ENCODE measurements at places on chromosomes 6 and 20.

GRCh38 chr6:4800662-4801061, 24.5 kb downstream of the CDYL start:
- no peak for DNase-seq

DNA sequence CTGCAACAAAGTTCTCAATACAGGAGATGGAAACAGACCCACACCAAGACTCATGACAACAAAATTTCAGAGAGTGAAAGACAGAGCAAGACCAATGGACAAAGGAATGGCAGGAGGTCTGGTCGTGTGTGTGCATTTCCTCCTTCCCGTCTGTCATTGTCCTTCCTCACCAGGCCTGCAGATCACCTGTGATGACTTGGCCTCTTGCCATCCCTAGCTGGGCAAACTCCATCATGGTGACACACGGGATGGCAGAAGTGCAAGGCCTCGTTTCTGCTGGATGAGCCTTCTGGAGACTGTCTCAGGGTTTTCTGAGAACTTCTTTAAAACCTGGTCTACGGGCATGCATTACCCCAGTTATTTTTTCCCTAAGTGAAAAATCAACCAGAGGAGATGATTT, 49.2 kb downstream of the RPP21 start:
- DNase-seq = no peak

GRCh38 chr6:88124925-88125557, 41.1 kb downstream of the CNR1 start:
- no peak for DNase-seq

DNA sequence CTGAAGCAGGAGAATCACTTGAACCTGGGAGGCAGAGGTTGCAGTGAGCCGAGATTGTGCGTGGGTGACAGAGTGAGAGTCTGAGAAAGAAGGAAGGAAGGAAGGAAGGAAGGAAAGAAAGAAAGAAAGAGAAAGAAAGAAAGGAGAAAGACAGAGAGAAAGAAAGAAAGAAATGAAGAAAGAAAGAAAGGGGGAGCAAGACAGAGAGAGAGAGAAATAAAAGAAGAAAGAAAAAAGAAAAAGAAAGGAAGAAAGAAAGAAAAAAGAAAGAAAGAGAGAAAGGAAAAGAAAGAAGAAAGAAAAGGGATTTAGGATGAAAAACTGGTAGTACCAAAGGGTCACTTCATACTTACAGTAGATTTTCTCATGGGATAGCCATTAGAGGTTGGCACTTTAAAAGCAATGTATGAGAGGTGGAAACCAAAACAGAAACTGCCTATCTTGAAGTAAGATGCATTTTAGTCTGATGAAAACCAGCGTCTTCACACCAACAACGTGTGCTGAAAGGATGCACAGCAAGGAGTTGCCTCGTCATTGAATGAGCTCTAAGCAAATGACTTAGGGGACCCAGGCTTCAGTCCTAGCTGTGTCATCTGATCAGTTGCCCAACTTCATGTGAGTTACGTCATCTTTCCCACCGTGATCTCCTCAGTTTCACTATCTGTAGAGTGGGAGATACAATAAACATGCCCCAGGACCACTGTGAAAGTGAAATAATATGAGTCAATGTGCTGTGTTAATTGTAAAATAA, 133.9 kb upstream of the NEDD9 start:
- DNase-seq = no peak

DNA sequence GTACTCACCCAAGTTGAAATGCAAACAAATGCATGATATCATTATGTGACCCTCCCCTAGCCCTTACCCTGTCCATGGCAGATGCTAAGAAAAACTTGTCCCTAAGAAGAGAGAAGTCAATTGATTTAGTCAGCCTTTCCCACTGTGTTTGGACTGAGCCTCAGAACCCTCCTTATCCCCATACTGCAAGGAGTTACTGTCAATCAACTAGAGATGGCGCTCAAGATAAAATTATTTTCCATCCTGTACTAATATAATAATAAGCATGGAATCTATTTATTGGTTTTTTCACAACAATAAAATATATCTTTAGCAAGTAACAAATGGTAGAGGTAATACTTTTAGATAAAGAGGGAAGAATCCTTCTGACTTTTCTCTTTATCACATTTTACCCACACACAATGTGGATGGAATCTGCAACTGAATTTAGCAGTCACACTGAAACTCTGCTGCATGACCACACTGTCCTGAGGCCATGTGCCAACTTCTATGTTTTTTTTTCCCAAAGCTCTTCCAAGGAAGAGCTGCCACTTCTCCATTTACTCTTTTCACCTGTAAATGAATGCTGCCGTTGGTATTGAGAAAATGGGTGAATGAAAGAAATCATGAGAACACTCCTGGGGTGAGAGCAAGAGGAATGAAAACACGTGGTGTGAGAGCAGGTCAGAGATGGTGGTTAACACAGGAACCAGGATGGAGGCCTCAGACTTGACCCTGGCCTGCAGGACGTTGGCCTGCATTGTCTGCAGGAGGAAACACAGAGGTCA, 10.5 kb downstream of the NT5E start:
- no peak for DNase-seq

- no peak for DNase-seq
Measured at GRCh38 chr6:76790045-76790796, 673.1 kb downstream of the HTR1B start.

DNA sequence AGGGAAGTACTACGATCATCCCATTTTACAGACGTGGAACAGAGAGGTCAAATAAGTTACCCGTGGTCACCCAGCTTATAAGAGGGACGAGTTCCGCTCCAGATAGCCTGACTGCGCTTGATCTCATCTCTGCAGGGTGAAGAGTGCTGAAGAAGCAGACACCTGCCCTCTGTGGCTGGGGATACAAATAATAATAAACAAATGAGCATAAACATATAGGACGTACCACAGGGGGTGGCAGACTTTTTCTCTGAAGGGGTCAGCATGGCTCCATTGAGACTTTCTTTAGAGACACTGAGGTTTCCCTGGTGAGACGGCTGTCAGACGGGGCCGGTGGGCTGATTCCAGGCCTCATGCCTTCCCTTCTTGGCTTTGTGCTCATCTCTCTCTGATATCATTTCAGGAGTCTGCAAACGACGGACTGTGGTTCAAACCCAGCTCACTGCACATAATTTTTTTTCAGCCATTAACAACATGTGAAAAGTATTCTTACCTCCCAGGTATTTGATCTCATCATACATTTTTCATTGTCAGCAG, 47.1 kb downstream of the IRF4 start:
- DNase-seq = no peak

DNA sequence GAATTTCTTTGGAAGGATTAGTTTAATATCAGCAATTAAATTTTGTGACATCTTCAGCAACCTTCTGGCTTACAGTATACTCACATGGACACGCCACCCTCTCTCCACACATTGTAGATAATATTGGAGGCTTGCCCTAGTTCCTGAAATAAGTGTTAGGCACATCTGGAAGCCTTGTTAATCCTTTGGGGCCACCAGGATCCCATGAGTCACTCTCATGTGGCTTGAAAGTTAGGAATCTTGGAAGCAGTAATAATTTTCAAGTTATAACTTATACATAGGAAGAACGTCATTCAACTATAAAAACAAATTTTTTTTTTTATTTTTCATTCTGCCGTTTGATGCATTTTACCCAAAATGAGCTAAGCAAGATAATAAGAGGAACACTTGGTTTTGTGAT, 20.5 kb downstream of the LAMA4 start:
- DNase-seq = no peak

- no peak for DNase-seq
Measured at GRCh38 chr20:20530428-20531151, 162.7 kb downstream of the INSM1 start.

DNA sequence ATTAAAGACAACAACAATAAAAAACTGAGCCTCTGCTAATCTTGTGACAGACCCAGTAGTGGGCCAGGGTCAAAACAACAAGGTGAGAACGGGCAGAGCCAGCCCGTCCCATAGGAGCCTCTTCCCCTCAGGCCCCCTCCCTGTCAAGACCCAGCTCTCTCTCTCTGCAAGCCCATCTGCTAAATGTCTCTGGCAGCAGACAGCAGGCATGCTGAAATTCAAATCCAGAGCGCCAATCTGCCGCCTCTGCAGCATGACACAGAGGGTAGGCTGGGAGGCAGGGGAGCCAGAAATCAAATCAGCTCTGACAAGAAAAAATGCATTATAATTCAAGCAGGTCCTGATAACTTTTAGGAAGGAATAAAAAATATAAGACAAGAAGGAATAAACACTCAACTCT, 26.3 kb downstream of the METTL24 start:
- DNase-seq = no peak

DNA sequence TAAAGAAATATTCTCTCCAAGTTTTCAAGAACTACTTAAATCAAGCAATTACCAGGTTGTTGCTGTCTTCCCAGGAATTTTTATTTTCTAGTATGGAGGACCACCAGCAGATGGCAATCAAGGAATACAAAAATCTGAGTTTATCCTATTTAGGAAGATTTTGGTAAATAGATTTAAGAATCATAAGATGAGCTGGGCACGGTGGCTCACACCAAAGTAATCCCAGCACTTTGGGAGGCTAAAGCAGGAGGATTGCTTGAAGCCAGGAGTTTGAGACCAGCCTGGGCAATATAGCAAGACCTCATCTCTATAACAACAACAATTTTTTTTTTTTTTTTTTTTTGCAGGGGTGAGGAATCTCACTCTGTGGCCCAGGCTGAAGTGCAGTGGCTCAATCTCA, 19.3 kb upstream of the SEC63 start:
- DNase-seq = no peak

DNA sequence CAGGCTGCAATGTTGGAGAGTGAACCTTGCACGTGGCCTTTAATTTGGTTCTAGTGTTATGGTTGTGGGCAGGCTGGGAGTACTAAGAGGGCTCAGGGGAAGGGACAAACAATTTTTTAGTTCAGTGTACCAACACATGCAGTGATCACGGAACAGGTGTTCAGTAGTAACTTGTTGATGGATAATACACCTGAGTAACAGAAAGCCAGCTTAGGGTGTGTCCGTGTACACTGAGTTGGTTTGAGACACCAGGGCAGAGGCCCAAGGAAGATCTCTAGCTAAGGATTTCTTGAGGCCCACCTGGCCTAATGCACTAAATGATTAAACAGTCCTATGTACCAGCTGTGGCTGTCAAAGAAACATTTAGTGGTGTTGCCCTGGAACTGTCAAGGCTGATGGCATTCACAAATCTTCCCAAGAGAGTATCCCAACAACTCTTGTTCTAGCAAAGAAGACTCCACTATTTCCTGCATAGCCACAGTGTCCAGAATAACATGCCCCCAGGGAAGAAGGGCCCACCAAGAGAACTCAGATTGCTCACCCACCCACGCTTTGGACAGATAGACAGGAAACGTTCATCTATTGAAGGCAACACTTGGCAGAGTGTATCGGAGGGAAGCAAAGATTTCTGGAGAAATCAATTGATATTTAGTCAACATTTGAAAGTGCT, 60.0 kb downstream of the CD83 start:
- DNase-seq = no peak

- DNase-seq = no peak
Measured at GRCh38 chr20:52034581-52034980, 157.0 kb downstream of the ZFP64 start.

DNA sequence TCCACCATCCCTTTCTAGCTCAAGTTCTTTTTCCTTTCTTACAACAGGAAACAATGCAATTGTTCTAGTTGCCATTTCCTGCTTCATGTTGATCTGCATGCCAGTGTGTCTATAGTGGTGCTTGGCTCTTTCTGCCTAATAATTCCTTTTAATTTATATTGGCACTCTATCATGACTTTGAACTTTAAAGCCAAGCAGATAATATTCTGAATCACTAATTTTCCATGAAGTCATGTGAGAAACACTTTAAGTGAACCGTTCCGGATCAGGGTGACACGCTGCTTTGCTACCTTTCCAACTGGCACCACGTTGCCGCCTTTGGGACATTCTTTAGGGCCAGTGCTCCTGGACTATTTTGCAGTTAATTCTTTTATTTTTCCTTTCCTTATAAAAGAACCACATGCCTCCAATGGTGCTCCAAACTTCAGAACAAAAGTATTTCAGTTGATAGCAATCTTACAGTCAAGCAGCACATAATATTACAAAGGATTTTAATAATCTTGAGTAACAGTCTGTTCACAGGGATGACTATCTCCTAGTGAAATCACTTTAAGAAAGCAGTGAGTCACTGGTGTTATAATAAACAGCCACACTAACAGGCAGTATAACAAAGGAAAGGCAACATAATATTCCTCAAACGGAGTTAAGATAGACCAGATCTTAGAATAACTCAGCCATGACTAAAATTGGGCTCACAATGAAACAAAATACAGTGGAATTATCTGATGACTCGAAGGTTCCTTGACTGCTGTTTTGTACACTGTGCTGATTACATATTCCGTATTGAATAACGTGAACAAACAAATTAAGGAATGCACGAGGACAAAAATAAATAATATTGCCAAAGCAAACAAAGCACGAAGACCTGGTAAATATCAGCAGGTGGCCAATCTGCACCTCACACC, 19.0 kb upstream of the BLOC1S5 start:
- DNase-seq = no peak

- DNase-seq = no peak
Measured at GRCh38 chr6:163331245-163331644, 83.3 kb upstream of the QKI start.

- DNase-seq = no peak
Measured at GRCh38 chr6:170497841-170498301, 55.2 kb downstream of the PSMB1 start.

DNA sequence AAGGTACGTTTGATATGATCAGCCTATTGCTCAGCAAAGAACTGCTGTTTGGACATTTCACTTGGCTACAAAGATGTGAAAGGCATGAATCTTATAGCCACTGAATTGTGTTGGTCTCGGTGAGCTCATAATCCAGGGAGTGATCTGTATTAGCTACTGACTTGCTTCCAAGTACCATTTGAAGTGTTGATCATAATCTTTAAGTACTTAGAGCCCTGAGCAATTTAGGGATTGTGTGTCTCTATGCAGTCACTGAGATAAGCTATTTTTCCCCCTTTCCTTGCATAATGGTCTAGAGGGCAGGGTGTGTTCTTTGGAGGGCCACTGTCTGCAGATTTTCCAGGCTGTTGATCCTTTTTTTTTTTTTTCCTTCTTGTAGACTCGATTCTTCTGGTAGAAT, 393.6 kb downstream of the ESR1 start:
- DNase-seq = no peak

DNA sequence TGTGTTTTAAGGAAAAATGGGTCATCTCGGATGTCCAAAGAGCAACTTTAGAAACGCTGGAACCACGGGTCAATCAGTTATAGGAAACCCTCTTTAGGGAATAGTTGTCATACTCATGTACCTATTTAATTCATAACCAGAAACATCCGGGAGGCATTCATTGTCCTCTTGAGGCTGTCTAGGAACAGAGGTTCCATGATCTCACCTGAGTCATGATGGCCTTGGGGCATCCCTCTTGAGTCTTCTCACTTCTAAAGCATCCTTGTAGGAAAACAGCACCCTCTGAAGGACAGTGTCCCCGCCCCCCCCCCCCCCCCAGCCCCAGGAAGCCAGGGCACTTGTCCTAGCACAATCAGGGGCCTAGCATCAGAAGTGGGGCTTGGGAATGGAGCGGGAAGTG, 46.3 kb upstream of the CDH4 start:
- no peak for DNase-seq

DNA sequence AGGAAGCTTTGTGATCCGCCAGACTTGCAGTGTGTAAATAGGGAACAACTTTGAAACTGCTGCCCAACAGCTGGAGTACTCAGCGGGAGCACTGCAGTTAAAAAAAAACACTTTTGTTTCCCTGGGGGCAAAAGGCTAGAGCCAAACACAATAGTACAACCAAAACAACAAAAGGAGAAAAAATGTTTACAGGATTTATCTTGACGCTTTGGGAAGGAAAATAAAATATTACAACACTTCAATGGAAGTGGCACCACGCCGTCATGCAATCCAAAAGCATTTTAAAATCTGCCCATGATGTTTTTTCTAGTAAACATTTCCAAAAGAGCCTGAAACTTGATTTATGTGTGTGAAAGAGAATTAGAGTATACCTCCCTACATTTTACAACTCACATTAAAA, 26.0 kb downstream of the PTPRK start:
- DNase-seq = no peak

Data from stimulated activated CD8-positive, alpha-beta memory T cell treated with anti-CD3 and anti-CD28 coated beads, Interleukin-7, amount 100 ng/mL, for 48 hours (primary cell).